Stomach (tissue), 19 donors: ENCODE measurements at places on chromosomes 13 and 19. TPM values are rescaled to one million over a fixed set of nuclear protein-coding genes. Genes with fewer than 3 reads are reported as not detected.

Gene SPTBN4
- total RNA-seq = 2.6 TPM

Gene MAU2
- total RNA-seq = 116 TPM

- no peak overlapping the region for H3K4me3 ChIP-seq
- DNase-seq = no peak
- peaks cover 9% of the 10 kb centered on the region for H3K4me1 ChIP-seq
- no peaks in the 10 kb centered on the region for H3K27me3 ChIP-seq
- peaks cover 22% of the 10 kb centered on the region for H3K36me3 ChIP-seq
Measured at GRCh38 chr13:41352935-41353840, 42.1 kb downstream of the NAA16 start.

DNA sequence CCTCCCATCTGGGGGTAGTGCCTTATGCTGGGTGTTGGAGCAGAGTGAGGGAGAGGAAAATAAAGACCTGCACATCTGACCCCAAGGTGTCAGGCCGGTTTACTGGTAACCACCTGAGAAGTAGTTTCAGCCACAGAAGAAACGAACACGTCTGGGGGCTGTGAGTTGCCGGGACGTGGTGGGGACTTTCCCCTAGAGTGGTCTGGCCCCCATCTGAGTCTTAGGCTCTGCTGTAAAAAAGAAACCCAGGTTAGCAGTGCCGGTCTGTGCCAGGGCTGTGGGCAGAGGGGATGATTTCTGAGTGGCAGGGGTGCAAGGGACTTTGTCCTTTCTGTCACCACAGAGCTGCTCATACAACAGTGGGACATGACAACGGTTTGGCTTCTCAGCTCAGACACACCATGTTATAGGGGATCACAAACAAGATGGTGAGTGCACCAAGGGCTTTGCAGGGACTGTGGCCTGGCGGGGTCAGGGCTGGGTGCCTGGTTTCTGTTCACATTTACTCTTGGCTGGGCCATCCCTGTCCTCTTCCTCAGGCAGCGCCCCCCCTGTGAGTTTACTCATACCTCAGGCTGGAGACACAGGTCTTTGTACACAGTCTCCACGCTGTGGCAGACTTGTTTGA, 9.0 kb downstream of the GCDH start:
- peaks cover 8% of the 10 kb centered on the region for H3K36me3 ChIP-seq
- DNase-seq = no peak
- no peaks in the 10 kb centered on the region for H3K27me3 ChIP-seq
- no peak overlapping the region for H3K27ac ChIP-seq

DNA sequence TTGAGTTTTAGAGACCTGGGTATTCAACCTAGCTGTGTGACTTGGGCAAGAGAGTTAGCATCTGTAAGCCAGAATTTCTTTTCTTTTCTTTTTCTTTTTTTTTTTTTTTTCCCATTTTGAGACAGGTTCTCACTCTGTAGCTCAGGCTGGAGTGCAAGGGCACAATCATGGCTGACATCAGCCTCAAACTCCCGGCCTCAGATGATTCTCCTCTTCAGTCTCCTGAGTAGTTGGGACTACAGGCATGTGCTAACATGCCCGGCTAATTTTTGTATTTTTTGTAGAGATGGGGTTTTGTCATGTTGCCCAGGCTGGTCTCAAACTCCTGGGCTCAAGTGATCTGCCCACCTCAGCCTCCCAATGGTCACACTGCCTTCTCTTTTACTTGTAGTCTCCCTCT, 33.0 kb downstream of the ZMYM2 start:
- peaks cover 22% of the 10 kb centered on the region for H3K36me3 ChIP-seq
- H3K4me3 ChIP-seq = no peak overlapping the region
- H3K27ac ChIP-seq = no peak overlapping the region
- DNase-seq = no peak
- H3K4me1 ChIP-seq = peaks cover 40% of the 10 kb centered on the region

GRCh38 chr13:67439365-67439764, 209.2 kb upstream of the PCDH9 start:
- DNase-seq = no peak
- no peak overlapping the region for H3K4me3 ChIP-seq
- H3K27ac ChIP-seq = no peak overlapping the region
- no peaks in the 10 kb centered on the region for H3K4me1 ChIP-seq

DNA sequence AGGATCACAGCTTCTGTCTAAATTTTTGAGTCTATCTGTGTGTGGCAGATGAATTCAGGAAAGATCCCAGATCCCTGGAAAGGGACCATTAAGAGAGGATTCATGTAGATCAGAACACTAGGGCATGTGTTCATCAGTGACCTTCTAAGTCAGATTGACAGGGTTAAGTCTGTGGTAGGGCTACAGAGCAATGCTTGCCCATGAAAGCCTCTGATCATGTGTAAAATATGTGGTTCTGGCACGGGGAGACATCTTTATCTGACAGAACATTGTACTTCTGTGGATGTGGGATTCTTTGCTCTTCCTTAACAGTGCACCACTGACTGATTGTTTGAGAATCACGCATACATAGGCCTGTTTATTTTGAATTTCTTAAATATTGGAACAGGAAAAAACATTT, 42.9 kb downstream of the ZNF506 start:
- no peak overlapping the region for H3K27ac ChIP-seq
- H3K36me3 ChIP-seq = no peaks in the 10 kb centered on the region
- no peak for DNase-seq
- peaks cover 23% of the 10 kb centered on the region for H3K4me1 ChIP-seq
- H3K27me3 ChIP-seq = no peaks in the 10 kb centered on the region

- no peaks in the 10 kb centered on the region for H3K36me3 ChIP-seq
- no peaks in the 10 kb centered on the region for H3K4me1 ChIP-seq
- no peaks in the 10 kb centered on the region for H3K27me3 ChIP-seq
- no peak overlapping the region for H3K27ac ChIP-seq
Measured at GRCh38 chr13:83485101-83485500, 397.2 kb downstream of the SLITRK1 start.

DNA sequence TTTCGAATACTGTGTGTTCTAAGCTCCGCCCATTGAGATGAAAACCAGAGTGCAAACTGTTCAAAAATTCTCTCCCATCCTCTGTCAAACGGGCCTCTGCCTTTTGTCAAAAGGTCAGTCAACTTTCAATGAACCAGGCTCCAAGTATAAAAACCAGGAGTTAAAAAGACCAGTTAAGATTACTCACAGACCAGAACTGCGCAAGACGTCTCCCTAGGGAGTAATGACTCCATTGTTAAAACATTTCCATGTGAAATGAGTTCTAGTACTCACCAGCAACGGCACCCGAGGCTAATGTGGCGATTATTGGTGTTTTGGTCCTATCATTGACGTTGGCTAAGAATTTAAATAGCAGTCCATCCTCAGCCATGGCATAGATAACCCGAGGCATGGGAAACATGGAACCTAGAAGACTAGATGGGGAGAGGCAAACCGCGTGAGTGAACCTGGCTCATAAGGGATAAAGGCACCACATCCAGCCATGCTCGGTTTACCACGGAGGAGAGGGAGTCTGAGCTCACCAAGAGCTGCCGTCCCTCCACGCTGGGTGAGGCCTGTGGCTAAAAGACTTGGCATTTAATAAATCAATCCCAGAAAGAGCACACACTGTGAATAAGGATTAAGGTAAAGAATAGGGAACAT, 73.3 kb downstream of the SLC7A1 start:
- peak; percentile 40 for DNase-seq
- no peak overlapping the region for H3K4me3 ChIP-seq
- peak overlapping the region; percentile 50 for H3K27ac ChIP-seq
- H3K4me1 ChIP-seq = no peaks in the 10 kb centered on the region
- peaks cover 28% of the 10 kb centered on the region for H3K36me3 ChIP-seq
